ENCODE measurements at places on chromosomes 16 and 17.

- DNase-seq: no peak
Measured at GRCh38 chr16:2816751-2817339, at the start of gene PRSS21. Gene PRSS21, plus strand, starts transcription at chr16:2817237. Its CDS starts 32 bp downstream, at chr16:2817269.

DNA sequence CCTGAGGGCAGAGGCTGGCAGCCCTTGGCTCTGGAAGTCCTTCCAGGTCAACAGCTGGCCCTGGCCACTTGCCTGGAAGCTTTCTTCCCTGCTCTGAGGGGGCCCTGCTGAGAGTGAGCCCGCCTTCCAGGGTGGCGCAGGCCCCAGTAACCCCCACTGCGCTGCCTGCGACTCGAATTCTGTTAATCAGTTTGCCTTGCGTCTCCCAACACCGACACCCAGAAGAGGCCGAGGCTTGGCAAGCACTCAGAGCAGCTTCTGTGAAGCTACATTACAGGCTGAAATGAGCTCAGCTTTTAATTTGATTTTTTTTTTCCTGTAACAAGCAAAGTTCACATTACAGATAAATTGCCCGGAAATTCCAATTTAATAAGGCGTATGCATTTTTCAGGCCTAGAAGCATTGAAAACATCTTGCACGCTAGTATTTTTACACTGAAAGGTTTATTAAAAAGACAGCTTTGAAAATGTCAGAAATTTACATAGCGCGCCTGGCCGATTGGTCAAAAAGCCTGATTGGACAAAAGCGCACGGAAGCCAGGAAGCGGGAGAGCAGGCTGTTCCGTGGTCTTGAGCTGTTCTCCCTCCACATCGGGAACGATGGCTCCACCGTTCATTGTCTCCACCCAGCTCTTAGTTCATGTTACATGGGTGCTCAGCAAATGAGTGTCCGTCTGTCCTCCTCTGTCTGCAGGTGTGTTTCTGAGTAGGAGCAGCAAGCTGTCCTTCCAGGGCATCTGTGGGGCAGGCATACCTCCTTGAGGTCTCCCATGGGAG, 65.5 kb upstream of the HSBP1 start:
- no peak for DNase-seq

- DNase-seq: no peak
Measured at GRCh38 chr17:30292286-30292858, 628 bp upstream of the BLMH start.

DNA sequence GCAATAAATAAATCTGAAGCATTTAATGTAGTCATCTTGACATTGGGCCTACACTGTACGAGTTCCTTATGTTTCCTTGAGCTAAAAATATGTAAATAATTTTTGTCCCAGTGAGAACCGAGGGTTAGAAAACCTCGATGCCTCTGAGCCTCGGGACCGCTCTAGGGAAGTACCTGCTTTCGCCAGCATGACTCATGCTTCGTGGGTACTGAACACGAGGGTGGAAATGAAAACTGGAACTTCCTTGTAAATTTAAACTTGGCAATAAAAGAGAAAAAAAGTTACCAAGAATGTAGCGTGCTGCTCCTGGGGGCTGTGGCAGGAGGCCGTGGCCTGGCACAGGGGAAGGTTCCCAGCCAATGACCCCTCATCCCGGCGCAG, 74.1 kb downstream of the SOCS1 start:
- DNase-seq: no peak

- no peak for DNase-seq
Measured at GRCh38 chr17:56536766-56537165, 56.7 kb upstream of the NOG start.
